ENCODE measurements at places on chromosomes 12 and 14.

DNA sequence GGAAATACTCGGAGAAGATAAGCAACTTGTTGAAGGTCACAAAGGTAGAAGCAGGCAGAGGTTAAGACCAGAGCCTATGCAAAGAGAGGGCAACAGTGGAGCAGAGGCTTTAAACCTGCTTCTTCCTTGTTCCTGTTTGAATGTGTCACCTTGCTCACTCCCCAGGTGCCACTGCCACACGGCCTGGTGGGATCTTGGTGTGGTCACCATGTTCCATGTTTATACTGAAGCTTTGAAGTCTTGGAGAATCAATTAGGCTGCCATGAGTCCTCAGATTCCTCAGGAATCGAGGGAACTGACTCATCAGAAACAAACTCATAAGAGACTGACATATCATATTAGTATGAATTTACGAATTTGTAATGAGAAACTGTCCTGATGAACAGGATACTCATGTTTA, 46.8 kb downstream of the IQSEC3 start:
- no peak for DNase-seq

DNA sequence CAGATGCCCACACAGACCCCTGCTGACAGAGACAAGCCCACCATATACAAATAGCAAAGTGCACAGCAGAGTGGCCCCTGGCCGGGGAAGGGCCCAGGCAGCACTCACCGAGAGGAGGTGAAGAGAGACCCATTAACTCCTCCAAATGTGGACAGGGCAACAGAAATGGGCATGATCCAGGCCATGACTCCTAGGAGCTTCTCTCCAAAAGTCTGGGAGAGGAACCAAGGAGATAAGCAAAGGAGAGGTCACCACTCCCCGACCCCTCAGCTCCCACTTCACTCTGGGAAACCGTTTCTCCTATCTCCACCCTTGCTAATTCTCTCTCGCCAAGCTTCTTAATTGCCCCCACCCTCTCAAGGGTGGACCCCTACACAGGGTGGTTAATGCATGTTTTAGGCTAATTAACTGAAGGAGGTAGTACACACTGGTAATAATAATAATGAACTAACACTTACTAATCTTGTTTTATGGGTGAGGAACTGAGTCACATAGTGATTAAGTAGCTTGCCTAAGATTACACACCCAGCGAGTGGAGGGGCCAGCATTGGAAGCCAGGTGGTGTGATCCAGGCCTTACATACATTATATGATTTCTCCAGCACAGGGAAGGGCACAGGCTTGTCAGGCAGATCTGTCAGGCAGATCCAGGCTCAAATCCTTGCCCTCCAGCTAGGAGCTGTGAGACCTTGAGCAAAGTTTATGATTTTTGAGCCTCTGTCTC, 18.9 kb upstream of the CEBPE start:
- DNase-seq = no peak

DNA sequence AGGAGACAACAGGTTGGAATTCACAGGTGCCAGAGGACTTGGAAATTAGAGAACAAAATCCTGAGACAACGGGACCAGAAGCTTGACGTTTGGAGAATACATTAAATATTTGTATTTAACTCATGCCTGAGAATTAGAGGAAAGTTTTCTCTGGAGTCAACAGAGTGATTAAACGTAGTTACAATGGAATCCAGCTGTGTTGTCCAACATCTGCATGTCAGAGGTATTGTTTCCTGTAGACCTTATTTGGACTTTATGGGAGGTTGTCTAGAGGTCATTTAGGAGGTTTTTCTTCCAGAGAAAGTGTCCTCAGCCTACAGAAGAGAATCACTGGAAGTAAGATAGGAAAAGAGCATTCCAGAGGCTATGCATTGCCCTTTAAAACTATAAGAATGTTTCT, 45.1 kb upstream of the RERGL start:
- no peak for DNase-seq

DNA sequence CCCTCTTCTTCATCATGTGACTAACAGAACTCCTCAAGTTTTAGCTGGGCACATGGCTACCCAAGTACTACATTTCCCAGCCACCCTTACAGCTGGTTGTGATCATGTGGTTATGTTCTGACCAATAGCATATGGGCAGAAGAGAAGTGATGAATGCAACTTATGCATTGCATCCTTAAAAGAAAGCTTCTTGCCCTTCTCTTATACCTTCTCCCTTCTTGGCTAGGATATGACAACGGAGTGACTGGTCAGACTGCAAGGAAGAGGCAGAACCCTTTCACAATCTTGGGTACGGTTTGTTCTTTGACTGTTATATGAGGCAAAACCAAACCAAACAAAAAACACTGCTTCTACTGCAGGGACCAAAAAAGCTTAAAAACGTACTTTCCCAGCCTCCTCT, 66.5 kb upstream of the MAX start:
- DNase-seq = no peak

DNA sequence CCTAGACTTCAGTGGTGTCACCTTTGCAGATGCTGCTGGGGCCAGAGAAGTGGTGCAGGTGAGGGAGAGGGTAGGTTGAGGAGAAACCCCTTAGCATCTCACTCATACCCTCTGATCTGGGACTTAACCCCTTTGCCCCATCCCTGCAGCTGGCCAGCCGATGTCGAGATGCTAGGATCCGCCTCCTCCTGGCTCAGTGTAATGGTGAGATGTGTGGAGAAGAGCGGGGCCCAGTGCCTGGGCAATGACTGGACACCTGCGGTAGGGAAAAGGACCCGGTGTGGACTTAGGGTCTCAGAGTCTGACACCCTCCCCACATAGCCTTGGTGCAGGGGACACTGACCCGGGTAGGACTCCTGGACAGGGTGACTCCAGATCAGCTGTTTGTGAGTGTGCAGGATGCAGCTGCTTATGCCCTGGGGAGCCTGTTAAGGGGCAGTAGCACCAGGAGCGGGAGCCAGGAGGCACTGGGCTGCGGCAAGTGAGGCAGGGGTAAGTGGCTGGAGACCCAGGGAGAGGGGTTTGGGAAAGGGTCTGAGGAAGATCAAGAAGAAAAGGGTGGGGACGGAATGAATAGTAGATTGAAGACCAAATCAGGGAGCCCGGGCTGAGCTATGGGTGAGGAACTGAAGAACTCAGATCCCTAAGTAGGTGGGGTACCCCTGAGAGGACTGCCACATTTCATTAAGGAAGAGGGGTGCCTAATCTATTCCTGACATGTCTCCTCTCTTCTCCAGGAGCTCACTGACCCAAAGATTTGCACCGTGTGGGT, 7.6 kb downstream of the B4GALNT1 start:
- DNase-seq = no peak

GRCh38 chr12:10272467-10272866, 35.2 kb upstream of the KLRD1 start:
- DNase-seq = no peak

GRCh38 chr14:65198346-65198745, 96.0 kb upstream of the MAX start:
- DNase-seq = no peak

- peak; percentile 55 for DNase-seq
These were observed 1.7 kb downstream of the TNFRSF1A start for GRCh38 chr12:6340032-6340638.

GRCh38 chr12:9674226-9674590, 4.7 kb downstream of the CLEC2D start:
- peak; percentile 74 for DNase-seq

GRCh38 chr12:14957551-14958168, 3.7 kb downstream of the ARHGDIB start:
- DNase-seq = no peak

GRCh38 chr12:55715169-55715764, 579 bp upstream of the BLOC1S1 start:
- no peak for DNase-seq

DNA sequence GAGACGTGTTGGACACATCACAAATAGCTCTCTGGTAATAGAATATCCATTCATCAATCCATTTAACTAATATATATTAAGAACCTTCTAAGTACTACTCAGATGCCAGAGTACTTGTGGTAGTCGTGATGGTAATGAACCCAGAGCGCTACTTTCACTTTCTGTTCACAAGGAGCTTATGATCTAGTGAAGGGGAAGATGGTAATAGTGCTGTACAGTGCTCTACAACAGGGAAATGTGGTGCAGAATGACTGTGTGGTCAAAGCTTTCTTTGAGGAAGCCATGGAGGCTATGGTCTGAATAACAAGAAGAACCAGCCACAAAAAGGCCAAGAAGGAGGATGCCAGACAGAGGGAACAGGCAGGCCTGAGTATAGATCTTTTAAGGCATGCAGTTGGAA, 212.0 kb downstream of the PTPRO start:
- DNase-seq = peak; percentile 65

DNA sequence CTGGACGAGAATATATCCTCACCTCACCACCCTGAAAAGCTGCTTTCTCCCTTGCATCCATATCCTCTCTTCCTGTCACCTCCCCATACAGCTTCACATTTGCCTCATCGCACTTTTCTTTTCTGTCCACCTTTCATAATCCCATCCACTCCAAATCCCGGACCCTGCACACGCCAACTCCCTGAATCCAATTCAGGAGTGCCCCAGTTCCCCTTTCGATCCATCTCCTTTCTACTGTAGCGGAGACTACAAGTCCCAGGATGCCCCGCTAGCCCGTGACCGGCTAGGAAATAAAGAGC, 2.5 kb downstream of the TMEM253 start:
- DNase-seq = no peak
